ENCODE measurements at places on chromosomes 6 and 20.

DNA sequence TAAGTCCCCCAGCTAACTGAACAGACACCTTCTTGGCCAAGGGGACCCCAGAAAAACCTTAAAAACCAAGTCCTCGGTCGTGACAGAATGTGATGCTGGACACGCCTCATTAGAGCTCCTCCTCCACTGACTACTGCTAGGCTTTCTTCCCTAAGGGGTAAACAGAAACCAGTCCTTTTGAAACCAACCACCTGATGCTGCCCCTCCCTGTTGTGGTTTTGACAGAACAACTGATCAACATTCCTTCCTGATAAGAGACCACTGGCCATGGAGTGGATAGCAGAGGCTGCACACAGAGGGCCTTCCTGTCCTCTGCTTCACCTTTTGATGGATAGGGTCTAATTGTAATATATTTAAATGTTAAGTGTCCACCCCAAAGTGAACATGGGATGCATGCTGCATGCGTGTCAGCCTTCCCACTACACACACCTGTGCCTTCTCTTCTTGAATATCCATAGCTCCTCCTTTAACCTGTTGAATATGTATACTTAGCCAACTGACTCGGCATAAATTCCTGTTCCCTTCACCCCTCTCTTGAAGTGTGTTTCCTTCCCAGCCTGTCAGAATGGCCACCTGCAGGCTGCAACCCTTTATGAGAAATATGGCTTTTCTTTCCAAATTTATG is 27.9 kb upstream of the SLC2A12 start:
- DNase-seq, result no peak

DNA sequence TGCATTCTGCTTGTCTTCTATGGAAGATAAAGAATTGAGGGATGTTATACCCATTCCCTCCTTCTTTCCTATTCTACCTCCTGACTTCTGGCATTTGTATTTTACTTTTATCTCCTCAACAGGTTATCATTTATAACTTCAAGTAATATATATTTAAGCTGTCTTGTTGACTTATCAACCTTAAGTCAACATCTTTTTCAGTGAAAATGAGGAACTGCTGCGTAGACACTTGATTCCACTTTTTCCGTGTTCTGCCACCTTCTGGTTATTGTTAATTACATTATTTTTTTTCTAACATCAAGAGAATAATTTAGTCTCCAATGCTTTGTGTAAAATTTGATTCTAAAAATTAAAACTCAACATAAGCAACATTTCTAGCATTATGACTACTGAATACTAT is 107.5 kb downstream of the PRKN start:
- no peak for DNase-seq

GRCh38 chr6:105616521-105616920 is 213.6 kb upstream of the PREP start:
- no peak for DNase-seq

GRCh38 chr20:50460608-50461267 is 49.4 kb upstream of the PTPN1 start:
- peak; percentile 44 for DNase-seq

DNA sequence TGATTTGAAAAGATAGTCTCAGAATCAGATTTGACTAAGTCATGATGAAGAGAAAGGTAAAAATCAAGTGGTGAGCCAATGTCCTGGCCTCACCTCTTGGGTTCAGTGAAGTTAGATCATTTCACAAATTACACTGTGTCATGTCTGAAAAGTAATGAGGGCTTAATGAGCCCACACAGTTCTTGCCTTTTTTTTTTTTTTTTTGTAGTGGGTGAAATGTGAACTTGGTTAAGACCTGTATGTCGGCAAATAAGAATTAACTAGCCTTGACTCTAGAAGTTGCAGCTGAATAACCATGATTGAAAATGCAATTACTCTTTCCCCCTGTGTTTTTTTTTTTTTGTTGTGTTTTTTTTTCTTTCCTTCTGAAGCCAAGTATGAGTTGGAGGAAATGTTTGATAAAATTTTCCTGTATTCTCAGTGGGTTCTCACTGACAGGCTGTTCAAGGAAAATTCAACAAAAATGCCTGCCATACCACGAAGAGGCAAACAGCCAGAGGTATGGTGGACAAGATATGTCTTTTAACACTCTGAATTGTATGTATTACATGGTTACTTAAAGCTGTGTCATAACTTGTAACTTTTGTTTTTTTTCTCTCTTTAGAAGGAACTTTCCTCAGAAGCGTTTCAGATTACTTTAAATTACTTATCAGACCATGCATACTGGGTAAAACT is 135.2 kb upstream of the MLIP start:
- no peak for DNase-seq

- no peak for DNase-seq
Observed at GRCh38 chr6:34011264-34011663, 134.6 kb downstream of the GRM4 start.

GRCh38 chr6:24936641-24937317 is 1.0 kb upstream of the RIPOR2 start:
- DNase-seq, result no peak

DNA sequence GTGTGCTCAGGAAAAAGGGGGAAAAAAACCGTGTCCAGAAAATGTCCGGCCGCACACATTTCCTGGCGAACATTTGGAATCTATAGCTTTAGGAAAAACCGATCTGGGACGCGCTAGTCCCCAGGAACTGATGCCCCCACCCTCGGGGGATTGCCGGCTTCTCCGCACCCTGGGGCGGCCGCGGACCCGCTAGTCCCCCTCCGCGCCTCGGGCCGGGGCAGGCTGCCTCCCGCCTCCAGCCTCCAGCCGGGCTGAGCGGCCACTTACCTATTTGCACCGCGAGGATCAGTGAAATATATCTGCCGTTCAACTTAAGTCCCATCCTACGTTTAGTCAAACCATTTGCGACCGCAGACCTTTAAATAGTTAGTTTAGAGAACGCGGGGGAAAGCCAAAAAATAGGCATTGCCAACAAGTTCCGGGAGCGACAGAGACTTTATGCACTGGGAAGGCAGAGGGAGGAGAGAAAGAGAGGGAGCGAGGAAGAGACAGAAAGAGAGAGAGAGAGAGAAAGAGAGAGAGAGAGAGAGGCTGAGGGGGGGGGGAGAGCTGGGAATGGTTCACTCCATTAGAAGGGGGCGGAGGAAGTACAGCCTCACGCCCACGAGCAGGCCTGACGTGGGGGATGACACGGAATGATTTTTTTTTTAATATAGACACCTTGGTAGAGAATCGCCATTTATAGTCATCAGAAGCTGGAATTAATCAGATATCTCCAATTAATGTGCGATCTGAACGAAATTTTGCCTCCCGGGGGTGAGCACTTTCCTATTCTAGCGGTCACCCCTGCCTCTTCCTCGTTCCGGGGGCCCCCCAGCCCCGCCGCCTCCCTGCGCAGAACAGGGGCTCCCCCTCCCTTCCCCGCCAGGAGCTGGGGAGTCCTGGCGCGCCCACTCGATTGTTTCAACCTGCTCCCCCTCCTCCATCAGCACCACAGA is at the start of gene NRN1:
TSS of gene NRN1 (minus strand) at position 498 of the 938 bp plus-strand sequence. CDS start at position 322, 176 bp downstream.
- no peak for DNase-seq

GRCh38 chr20:19764207-19764606 is 6.1 kb downstream of the RIN2 start:
- DNase-seq, result no peak

DNA sequence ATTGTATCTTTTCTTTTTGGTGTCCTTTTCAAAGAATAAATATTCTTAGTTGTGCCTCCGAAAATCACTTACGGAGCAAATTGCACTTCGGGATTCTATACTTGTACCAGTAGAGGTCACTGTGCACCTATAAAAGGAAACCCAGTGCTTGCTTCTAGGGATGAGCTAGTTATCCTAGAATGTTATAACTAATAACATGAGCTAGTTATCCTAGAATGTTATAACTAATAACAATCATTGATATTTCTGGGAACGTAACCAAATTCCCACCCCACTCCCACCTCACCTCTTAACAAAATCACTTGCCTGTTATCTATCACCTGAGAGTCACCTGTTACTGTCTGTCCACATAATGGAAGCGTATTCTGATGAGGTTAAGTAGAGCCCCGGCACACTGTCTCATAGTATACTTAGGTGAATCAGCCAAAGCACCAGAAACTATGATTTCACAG is 126.9 kb upstream of the TIAM2 start:
- peak; percentile 17 for DNase-seq

- no peak for DNase-seq
Observed at GRCh38 chr20:49395183-49395582, 87.3 kb downstream of the KCNB1 start.

GRCh38 chr6:167691533-167692312 is 135.0 kb upstream of the AFDN start:
- DNase-seq, result no peak

- DNase-seq, result no peak
Observed at GRCh38 chr6:160319246-160319645, 28.9 kb upstream of the SLC22A3 start.

DNA sequence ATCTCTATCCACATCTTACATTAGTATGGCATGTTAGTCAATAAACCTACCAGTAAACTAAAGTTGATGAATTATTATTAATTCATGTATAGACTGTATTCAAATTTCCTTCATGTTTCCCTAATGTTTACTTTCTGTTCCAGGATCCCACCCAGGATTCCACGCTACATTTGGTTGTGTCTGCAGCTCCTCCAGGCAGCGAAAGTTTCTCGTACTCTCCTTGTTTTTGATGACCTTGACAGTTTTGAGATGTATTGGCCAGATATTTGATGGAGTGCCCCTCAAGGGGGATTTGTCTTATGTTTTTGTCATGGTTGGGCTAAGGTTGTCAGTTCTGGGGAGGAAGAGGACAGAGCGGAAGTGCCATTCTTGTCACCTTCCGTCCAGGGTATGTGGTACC is 445.2 kb upstream of the CDH4 start:
- no peak for DNase-seq

GRCh38 chr20:5751856-5752255 is 1.7 kb downstream of the SHLD1 start:
- DNase-seq, result no peak
